SIG-M5 (cell line): ENCODE measurements at places on chromosomes 6 and 20.

DNA sequence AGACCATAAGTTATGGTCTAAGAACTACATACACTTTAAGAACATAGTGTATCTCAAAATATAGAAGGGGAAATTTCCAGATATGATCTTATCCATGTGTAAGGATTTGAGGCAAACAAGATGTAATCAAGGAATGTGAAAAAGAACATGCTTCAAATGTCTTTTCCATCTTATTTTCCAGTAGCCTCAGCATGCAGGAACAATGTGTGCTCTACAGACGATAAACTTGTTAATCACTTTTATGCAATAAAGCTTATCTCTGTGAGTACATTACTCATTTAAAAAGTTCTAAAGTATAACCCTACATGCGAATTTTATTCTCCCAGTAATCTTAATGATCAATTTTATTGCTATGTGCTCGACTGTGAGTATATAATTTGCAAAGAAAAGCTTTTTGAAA, 185.2 kb downstream of the ALDH8A1 start:
- DNase-seq: no peak

- DNase-seq: no peak
Measured at GRCh38 chr6:4553387-4553786, 222.8 kb upstream of the CDYL start.

GRCh38 chr6:140533526-140533925, 1159.1 kb upstream of the CITED2 start:
- DNase-seq: no peak

DNA sequence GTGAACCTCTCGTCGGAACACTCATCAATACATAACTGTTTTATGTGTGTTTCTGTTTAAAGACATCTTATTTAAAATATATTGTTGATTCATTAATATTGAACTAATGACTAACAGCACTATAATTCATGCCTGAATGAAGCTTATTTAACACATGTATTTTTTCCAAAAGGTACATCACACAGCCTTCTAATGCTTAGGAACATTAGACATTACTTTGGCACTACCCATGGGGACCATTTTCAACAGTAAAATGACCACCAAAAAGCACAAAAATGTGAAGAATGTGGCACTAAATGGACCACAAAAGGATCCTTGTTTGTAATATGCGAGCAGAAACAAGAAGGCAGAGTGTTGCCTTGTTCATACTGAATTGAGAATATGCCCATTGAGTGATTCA, 109.2 kb downstream of the CEP57L1 start:
- no peak for DNase-seq

GRCh38 chr6:42049116-42049809, 1.1 kb upstream of the TAF8 start:
- no peak for DNase-seq

- DNase-seq: no peak
Measured at GRCh38 chr6:79168695-79168980, 65.8 kb downstream of the HMGN3 start.

DNA sequence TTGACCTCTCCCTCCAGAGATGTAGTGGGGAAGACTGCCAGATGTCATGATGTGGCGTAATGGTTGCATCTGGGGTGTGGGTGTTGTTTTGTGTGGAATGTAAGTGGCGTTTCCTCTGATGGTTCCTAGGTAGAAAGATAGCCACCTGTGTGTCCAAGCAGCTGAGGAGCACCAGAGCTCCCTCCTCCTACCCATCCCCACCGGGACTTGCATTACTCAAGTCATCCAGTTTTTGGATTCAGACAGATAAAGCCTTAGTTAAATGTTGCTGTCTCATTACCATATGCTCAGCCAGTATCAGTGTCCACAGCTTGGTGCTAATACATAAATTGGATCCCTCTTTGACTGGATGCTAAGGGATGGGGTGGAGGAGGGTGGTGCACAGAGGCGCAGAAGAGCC, 282.3 kb downstream of the TBC1D7 start:
- DNase-seq: no peak

DNA sequence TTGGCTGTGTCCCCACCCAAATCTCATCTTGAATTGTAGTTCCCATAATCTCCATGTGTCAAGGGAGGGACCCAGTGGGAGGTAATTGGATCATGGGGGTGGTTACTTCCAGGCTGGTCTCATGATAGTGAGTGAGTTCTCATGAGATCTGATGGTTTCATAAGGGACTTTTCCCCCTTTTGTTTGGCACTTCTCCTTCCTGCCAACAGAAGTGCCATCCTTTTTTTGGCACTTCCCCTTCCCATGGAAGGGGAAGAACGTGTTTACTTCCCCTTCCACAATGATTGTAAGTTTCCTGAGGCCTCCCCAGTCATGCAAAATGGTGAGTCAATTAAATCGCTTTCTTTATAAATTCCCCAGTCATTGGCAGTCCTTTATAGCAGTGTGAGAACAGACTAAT, 18.0 kb upstream of the PI3 start:
- no peak for DNase-seq

DNA sequence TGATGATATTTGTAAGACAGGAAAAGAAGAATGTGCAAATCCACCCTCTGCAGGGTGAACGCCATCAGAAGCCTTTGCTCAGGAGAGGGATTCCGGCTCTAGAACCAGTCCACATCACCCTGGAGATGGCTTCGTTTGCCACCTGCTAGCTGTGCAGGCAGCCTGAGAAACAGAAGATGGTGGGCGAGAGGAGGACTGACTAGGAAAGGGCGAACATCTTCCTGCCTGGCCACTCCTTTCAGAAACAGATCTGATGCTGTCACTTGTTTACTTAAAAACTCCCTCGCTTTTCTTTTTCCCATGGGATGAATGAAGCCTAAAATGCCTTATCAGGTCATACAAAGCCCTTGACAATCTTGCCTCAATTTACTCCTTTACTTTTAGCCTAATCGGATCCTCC, 1.2 kb downstream of the PTPRA start:
- no peak for DNase-seq

DNA sequence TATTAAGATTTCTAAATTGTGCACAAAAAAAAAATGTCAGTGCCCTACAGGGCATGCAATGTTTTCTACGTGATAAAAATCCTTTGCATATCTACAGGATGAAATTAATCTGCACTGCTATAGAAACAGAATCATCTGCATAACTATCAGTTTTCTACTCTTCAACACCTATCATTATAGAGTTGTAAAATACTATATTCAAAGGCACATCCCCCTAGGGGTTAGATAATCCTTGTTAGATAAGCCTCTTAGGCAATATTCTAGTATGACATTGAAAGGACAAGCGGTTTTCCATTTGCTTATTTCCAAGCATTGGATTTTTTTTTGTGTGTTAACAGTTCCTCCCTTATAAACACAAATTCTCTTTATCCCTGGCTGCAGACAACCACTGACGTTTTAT, 98.7 kb upstream of the LAMA2 start:
- DNase-seq: no peak

- no peak for DNase-seq
Measured at GRCh38 chr6:136284909-136285308, 4.7 kb downstream of the BCLAF1 start.

- DNase-seq: no peak
Measured at GRCh38 chr6:107437691-107438090, 21.7 kb downstream of the PDSS2 start.

- no peak for DNase-seq
Measured at GRCh38 chr6:109872549-109872948, 105.6 kb upstream of the GPR6 start.

DNA sequence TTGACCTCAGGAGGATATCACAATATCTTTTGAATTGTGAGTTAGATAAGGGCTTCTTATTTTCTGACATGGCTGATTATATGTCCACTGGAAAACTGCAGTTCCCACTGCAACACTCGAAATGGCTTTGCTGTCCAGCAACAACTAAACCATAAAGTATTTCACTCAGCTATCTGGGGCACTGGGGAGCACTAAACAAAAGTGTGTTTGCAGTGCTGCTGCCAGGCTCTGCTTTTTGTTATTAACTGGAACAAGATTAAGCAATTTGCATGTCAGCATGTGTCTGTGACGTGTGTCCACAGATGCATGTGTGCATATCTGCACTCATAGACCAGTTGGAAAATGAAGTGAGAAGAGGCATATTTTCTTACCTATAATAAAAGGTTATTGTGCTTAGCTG, 107.8 kb upstream of the CCN2 start:
- no peak for DNase-seq

- DNase-seq: no peak
Measured at GRCh38 chr20:19628570-19629134, 129.4 kb upstream of the RIN2 start.

GRCh38 chr6:16800942-16801341, 39.7 kb upstream of the ATXN1 start:
- DNase-seq: peak; percentile 58

DNA sequence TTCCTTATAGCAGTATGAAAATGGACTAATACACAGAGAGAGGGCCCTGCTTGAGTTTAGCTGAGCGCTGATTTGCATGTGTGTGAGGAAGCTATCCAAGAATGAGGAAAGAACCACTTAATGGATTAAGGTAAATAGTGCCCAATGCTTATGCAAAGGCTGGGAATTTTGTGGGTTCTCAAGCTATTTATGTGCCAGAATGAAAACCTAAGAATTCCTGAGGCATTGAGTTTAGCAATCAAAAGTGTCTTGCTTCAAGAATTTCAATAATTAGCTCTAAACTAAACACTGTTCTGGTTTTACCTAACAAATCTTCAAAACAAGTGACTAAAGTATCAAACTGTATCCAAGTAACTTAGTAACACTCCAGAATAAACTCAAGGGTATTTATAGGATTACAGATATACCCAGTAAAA, 7.0 kb upstream of the OR14J1 start:
- DNase-seq: no peak

- no peak for DNase-seq
Measured at GRCh38 chr6:378958-379409, 12.6 kb upstream of the IRF4 start.

GRCh38 chr6:43376551-43376981, 7.1 kb upstream of the ZNF318 start:
- DNase-seq: no peak

DNA sequence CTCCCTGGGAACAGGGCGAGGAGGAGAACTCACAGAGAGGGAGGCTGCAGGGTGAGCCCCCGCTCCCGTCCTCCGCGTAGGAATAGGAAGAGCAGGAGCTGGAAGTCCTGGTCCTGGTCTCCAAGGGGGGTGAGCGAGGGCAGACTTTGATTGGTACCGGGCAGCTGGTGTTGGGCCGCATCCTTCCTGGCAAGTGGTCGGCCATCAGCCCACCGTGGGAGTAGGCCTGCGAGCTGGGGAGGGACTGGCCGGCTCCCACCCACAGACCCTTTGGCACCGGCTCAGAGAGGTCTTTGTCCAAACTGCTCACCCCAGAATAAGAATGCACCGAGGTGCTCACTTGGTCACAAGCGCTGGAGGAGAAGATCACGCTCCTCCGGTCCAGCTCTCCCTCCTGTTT, 56.2 kb downstream of the GJA10 start:
- DNase-seq: no peak

- DNase-seq: no peak
Measured at GRCh38 chr6:109927052-109927451, 51.1 kb upstream of the GPR6 start.

DNA sequence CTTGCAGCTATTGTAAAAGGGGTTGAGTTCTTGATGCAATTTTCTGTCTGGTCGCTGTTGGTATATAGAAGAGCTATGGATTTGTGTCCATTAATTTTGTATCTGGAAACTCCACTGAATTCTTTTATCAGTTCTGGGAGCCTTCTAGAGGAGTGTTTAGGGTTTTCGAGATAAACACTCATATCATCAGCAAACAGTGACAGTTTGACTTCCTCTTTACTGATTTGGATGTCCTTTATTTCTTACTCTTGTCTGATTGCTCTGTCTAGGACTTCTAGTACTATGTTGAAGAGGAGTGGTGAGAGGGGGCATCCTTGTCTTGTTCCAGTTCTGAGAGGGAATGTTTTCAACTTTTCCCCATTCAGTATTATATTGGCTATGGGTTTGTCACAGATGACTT, 120.8 kb upstream of the SSTR4 start:
- DNase-seq: no peak

DNA sequence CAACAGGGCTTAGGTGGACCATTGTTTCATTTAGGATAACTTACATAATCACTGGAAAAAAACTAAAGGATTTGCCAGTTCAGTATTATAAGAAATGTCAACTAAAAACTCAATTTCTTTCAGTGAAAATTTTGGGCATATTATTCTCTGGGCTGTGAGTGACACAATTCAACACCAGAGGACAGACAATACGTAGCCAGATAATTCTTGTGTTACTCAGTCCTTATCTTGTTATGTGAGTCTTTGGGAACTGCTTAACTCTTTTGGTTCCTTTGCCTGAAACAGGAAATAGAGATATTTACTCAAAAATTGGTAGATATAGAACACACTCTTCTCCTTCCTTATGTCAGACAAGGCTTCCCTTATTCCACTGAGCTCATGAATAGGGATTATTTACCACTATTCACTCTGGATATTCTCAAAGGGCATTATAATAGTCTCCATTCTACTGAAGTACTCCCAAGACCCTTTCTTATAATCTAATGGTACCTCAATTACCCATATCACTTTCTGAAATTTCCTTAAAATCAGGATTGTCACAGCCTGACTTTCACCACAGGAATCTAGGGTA, 4.9 kb upstream of the BEND6 start:
- no peak for DNase-seq

DNA sequence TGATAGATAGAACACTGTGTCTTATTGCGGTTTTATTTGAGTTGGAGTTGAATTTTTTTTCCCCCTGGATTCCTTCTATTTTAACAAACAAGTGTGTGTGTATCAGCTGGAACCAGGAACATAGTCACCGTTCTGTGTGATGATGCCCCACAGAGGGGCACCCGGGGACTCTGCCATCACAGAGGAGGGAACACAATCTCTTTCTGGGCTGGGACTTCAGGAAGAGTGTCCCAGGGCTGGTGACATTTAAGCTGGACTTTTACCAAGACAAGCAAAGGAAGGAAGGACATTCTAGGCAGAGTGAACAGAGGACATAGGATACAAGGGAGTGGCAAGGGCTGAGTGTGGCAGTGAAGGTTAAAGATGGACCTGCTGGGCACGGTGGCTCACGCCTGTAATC, 33.2 kb downstream of the TAF8 start:
- no peak for DNase-seq

DNA sequence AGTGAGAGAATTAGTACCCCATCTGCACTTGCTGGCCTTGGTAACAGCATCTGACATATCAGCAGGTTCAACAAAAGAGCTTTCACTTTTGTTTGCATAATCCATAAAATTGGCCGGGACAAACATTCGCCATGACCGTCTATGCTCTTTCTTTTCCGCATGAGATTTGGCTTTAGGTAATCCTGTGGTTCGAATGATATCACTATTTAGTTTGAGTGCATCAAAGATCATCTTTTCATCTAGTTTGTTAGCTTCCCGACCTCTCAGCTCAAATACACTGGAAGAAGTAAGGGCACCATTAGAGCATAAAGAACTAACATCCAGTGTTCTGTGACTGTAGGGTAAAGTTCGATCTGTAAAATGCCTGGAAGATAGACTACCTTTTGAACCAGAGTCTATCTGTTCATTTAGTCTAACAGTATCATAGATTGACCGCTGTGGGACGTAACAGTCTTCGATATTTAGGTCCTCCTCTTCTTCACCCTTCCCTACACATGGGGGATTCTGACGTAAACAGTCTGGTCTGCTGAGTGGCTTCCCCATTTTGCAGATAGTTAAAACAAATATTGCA, 101.6 kb downstream of the DST start:
- DNase-seq: no peak

GRCh38 chr6:6728169-6728941, 139.8 kb downstream of the LY86 start:
- no peak for DNase-seq
